ENCODE measurements at places on chromosomes 7 and 10.

GRCh38 chr7:111586711-111587409 lies 24.6 kb upstream of the IMMP2L start:
- no peak for DNase-seq

DNA sequence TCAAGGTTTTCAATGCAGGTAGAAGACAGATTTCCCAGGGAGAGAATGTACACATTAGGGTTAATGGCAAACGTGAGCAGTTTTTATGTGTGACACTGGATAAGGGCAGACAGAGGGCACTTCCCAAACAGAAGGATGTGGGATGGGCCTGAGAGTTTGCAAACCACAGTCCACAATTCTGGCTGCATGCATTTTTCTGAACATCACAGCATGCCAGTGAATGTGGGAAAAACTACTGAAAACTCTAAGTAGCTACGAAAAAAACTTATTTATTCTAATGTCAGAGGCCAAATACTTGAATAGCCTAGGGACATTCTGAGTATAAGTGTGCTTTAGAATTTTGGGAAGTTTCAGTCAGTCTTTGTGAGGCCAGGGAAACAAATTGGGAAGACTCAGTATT lies 145.9 kb downstream of the NRCAM start:
- no peak for DNase-seq

DNA sequence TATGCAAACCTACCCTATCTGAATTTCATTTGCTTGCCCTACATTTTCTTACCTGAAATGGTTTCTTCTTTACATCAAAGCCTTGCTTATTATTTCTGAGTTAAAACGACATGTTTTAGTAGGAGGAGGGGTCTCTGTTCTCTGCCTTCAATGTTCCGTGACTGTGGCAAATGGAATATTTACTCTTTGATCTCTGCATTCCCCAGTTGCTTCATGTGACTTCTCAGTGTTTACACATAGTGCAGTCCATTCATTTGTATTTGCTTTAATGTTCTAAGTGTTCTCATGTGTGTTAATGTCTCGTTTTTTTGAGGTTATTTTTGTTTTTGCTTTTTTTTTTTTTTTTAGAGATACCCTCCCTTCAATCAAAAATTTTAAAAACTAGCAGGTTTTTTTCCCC lies 75.8 kb downstream of the GNAI1 start:
- no peak for DNase-seq

- DNase-seq = no peak
Measured at GRCh38 chr10:111532139-111532538, 455.3 kb downstream of the ADRA2A start.

DNA sequence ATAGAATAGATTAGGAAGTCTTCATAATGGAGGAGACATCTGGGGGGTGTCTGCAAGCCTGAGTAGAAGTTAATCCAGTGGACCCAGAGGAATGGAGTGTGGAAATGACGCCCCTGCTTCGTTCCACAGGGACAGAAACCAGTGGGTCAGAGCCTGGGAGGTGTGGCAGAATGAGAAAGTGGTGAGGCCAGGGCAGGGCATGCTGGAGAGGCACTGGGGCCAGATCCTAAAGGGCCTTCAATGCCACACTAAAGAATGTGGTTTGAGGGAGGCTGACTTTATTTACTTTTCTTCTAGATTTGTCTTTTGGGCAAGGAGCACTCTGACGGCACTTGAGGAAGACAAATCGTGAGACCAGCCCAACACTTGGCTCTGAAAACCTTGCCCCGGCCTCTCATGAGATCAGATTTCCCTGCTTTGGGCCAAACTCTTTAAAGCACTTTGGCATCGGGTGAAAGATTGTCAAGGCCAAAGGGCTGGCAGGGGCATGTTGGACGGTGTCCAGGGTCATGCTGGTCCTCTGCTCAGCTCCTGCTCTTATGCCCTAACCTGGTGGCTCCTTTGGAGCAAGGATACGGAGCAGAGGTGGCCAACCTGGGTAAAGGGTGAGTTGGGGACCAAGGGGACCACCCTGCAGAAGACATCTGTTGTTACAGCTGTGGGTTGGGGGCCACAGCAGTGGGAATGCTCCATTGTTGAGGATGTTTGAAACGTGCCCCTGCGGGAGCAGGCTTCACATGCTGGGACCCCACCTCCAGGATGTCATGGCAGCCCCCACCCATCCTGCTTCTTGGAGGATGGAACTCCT lies 157.0 kb upstream of the ZMIZ1 start:
- DNase-seq = no peak

- DNase-seq = no peak
Measured at GRCh38 chr10:44856696-44857095, 54.4 kb upstream of the TMEM72 start.

GRCh38 chr10:89389254-89389653 lies 3.2 kb upstream of the IFIT1 start:
- DNase-seq = no peak

DNA sequence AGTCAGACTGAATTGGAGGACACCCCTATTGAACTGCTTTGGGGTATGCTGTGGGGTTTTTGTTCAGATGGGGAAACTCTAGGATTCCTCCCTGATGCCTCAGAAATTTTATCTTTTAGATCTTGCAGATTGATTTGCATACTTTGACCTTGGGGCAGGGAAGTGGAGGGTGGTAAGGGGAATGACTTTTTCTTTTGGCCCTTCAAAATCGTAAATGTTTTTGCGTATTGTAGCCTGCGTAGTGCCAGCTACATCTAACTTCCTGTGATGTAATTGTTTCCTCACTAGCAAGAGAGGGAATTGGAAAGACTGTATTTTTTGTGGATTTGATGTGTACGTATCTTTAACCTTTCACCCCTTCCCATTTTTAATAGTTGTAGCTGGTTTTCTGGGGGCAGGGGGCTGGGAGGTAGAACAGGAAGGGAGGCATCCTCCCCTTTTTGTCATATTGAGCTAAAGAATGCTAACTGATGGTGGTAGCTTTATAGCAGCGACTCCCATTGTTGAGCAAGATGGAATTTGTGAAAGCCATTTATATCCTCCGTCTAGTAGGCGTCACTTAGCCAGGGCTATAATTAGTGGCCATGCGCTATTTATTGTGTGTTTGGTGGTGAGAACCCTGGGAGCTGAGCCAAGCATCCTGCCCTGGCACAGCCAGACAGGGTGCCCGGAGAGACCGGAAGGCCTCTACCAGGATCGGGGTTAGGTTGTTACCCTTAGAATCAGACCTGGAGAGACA lies 11.3 kb downstream of the DUSP5 start:
- no peak for DNase-seq
